ENCODE measurements at places on chromosomes 4 and X.

- no peak for DNase-seq
These were observed 62.6 kb downstream of the DGKK start for GRCh38 chrX:50407976-50408375.

GRCh38 chr4:66625480-66625879 is 919.8 kb downstream of the CENPC start:
- no peak for DNase-seq

DNA sequence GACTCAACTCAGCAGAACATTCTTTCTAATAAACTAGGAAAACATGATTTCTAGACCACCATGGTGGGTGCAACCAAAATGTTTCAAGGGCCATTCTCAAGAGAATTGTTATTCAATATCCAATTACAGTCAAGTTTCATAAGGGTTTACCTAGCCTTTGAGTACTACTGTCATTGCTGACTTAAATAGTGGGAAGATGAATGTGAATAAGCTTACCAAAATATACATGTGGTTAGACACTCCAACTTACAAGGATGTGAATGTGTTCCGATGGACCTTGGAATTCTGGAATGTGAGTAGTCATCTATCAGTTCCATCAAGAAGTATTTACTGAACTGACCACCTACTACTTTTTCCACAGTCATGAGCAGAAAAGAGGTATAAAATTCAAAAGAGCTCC is 16.9 kb downstream of the SH3RF1 start:
- DNase-seq = no peak

GRCh38 chr4:125115476-125115875 is 199.3 kb upstream of the FAT4 start:
- no peak for DNase-seq

DNA sequence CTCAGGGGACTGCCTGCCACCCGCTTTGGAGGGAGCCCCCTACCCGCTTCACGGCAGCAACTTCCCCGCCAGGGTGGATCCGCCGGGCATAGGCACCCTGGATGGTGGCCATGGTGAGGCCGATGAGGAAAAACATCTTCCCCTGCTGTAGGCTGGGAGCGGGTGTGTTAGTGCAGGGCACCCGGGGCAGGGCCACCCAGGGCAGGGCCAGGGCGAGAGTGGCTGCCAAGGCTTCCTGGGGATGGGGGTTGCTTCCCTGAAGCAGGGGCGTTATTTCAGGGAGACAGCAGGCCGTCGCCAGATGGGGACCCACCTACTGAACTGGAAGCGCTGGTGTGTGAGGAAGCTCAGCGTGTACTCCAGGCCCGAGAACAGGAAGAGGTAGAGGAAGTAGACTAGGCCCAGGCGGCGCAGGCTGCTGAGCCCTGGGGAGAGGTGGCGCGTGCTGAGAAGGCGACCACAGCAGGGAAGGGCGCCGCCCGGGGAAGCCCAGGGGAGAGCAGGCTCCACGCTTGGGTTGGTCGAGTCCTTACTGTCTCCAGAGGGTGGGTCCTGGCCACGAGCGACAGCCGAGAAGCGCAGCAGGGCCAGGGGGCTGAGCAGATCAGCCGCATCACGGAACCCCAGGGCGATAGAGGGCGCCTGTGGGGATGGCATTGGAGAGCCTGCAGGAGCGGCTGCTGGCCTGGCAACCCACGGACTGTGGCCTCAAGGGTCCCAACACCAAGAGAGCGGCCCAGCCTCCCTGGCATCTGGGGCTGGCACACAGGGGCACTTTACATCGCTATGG is 31.5 kb downstream of the NOP14 start:
- DNase-seq = peak; percentile 30

- no peak for DNase-seq
These were observed 1548.7 kb downstream of the PCDH7 start for GRCh38 chr4:32268863-32269262.

- DNase-seq = no peak
These were observed 22.9 kb upstream of the G3BP2 start for GRCh38 chr4:75696071-75696470.

DNA sequence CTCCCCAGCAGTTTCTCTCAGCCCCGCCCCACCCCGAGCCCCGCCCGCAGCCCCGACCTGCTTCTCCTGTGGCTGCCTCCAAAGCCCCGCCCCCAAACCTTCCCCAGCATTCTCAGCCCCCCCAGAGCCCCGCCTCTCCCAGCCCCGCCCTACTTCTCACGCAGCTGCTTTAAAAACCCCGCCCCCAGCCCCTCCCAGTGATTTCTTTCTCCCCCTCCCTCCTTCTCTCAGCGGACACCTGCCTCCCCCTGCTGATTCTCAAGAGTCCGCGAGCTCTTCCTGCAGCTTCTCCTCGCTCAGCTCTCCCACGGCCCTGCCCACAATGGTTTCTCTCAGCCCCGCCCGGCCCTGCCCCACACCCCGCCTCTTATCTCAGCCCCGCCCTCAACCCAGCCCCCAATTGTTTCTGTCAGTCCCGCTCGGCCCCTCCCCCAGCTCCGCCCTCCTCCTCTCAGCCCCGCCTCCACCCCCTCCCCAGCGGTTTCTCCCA is 636 bp upstream of the EOLA1 start:
- DNase-seq = peak; percentile 85

DNA sequence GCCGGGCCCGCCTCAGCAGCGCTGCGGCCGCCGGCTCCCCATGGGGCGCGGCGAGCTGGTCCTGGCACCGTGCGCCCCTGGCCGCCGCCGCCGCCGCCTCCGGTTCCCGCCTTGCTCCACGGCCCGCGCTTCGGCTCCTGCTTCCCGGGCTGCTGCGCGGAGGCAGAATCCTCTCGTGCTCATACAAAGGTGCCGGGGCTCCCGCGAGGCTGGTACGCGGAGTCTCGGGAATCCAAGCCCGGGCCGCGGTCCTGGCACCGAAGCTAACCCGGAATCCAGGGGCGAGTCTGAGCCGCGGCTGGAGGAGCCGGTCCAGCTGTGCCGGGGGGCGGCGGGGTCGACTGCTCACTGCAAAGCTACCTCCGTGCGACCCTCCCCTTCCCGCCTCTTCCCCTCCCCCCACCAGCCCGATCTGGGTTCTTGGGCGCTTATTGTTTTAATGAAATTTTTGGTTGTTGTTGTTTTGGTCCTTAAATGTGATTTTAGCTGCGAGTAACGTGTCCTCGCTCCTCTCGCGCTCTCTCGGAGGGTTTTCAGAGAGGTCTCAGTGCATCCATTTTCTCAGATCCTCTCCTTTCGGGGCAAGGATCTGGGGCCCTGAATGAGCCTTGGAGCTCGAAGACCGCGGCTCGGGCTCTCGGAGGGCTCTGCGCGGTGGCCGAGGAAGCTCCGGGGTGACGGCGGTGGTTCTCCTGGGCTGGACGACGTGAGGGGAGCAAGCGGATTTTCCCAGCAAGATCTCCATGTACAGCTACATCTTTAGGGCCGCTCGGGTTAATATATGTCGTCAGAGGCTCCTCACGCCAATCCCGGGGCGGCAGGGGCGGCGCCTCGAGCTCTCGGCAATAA is at the start of gene HAND2:
Gene HAND2, minus strand, starts transcription at position 753 of the 849 bp plus-strand sequence. CDS start 940 bp downstream, outside the sequence.
- no peak for DNase-seq

DNA sequence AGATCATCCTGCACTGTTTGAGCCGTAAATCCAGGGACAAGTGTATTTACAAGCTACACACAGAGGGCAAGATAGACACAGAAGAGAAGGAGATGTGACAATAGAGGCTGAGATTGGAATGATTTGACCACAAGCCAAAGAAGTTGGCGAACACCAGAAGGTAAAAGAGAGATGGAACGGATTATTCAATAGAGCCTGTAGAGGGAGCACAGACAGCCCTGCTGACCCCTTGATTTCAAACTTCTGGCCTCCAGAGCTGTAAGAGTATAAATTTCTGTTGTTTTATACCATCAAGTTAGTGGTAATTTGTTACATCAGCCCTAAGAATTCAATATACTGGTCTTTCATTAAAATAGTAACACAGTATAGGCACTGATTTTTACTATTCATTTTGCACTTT is 447.8 kb downstream of the FAT4 start:
- DNase-seq = no peak

- DNase-seq = no peak
These were observed 37.5 kb downstream of the USP9X start for GRCh38 chrX:41122664-41123257.

DNA sequence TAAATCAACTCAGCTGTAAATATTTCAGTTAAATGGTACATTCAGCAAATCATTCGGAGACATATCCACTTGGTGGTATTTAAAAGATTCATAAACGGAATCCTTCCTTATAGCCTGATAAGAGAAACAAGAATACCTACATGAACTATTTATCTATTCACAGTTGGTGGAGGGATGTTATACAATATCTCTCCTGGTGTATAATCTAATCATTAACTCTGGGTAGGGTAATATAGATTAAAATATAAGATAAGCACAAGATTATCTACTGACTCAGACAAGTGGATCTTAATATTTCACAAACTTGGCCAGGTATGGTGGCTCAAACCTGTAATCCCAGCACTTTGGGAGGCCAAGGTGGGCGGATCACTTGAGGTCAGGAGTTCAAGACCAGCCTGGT is 164.5 kb upstream of the MAP3K15 start:
- no peak for DNase-seq

- no peak for DNase-seq
These were observed 676.8 kb downstream of the RAPGEF2 start for GRCh38 chr4:159779716-159780115.

GRCh38 chrX:107542500-107542899 is 85.8 kb upstream of the PRPS1 start:
- DNase-seq = no peak

Measured in effector memory CD4-positive, alpha-beta T cell (primary cell).